ENCODE measurements at places on chromosomes 4 and X.

GRCh38 chrX:71301195-71301924 is at the start of gene ITGB1BP2:
Gene ITGB1BP2 (plus strand): TSS chrX:71301750. CDS start chrX:71301807, 57 bp downstream.
- DNase-seq: no peak

DNA sequence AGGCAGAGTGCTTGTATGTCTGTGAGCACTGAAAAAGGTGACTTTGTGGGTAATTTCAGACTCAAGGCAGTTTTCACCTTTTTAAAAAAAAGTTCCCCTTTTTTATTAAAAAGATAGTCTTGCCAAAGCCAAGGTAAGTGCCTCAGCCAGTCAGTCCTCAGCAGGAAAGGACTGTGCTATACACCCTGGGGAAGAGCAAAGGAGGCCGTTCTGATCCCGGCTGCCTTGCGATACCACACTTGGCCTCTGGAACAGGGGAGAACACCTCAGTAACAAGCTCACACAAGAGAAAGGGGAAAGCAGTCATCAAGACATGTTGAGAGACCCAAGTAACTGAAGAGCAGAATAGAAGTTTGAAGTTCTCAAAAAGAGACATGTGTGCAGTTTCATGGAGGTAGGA is 541.7 kb downstream of the BCOR start:
- no peak for DNase-seq

- DNase-seq: no peak
Observed at GRCh38 chr4:6423575-6423974, 48.8 kb downstream of the PPP2R2C start.

- DNase-seq: no peak
Observed at GRCh38 chrX:129804806-129805205, 25.1 kb downstream of the SASH3 start.

GRCh38 chr4:6768539-6768905 is 14.0 kb upstream of the KIAA0232 start:
- no peak for DNase-seq

DNA sequence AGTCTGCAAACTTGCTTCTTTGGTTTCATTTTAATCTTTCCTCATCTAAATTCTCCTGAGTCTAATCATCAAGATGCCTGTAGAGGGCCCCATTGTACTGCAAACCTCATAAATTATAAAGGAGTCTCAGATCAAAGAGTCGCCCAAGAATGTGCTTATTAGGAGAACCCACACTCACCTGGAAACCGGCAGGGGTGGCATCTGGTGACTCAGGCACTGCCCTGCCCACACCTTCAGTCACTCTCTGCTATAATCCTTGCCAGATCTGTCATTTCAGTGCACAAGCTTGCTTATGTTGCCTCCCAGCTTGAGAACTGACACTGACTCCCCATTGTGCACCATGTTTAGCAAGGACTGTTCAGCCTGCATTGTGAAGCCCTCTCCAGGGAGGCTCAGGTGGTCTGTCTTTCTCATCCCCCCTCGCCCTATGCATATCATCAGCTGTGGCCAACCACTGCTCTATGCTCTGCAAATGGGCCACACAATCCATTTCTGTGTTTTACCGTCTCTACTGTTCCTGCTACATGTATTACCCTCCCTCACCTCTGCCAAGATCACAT is 12.4 kb downstream of the EPGN start:
- no peak for DNase-seq
